ENCODE measurements at places on chromosomes 16 and 17. TPM values are rescaled to one million over a fixed set of nuclear protein-coding genes. Genes with fewer than 3 reads are reported as not detected.

DNA sequence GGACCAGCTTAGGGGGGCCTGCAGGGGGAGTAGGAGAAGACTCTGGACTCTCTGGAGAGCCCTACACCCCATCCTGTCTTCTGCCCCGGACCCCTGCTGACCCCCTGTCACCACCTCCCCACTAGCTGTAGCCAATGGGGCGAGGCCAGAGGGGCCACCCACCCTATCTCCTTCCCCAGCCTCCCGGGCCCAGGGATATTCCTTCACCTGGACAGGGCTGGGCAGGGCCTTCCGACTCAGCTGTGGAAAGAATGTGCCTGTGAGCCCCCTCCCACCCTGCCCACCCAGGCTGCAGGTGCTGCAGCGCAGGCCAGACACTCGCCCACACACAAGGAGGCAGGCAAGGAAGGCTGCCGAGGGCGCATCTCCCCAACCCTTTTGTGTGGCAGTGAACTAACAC, 23.0 kb downstream of the TSPOAP1 start:
- peak; percentile 16 for DNase-seq

The CCDC144A gene
- total RNA-seq: 1.5 TPM

DNA sequence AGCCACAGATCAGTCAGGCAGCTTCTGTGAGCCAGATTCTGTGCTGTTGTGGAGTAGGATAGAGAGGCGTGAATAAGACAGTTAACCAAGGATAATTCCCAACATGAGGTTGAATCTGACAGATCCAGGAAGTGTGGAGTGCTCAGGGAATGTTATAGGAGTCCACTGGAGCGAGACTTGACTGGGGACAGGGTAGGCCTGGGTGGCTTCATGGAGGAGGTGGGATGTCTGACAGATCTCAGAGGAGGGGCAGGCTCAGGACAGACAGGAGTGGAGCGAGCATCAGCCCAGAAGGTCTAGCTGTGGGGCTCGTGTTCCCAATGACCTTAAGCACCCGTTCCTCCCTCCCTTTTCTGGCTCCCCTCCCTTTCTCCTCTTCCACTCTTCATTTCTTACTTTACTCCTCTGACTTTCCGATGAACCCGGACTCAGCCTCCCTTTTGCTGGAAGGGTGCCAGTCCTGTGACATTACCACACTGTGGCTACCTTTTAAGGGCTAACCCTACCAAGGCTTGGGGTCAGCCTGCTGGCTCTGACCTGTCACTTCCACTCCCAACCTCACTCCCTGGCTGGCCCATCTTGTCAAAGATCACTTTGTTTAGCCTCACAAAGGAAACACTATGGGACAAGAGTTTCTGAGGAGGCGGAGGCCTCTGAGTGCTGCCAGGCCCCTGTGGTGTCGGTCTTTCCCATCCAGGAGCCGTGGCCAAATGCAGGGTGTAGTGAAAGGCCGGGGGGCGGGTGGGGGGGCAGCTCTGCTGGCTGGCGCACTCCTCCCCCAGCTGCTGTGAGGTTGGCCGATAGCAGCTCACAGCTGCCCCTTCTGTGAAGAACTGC, 28.5 kb upstream of the EFCAB13 start:
- DNase-seq: no peak

The SLC43A2 gene
- 5.5 TPM for total RNA-seq

The ADAP2 gene
- total RNA-seq: 8.6 TPM

DNA sequence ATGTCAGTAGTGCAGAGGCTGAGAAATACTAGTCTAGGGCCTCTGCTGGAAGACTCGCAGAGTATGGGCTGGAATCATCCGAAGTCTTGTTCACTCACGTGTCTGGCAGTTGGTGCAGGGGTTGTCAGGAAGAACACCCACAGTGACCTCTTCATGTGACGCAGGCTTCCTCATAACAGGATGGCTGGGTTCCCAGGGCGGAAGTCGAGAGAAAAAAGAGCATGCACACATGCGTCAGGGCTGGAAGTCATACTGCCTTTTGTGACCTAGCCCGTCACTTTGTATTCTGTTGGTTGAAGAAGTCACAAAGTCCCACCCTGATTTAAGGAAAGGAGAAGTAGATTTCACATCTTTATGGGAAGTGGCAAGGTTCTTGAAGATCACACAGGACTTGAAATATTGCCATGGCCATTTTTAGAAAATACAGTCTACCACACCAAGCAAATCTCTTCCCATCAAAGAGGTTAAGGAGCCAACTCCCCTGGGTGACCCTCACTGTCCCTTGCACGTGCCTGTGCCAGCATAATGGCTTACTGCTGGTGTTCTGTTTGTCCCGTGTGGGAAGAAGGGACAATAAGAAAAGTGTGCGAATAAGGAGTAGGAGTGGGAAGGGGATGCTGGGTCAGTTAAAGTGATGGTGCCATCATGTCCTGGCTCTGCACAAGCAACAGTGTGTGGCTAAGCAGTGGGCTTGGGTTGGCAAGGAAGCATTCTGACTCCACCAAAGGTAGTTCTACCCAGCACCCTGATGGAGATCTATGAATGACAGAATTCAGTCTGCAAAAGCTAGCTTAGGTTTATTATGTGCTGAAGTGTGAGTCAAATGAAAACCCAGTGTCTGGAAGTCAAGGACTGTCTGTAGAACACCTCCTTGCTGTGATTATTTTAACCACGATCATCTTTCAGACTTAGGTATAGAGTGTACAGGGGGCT, 28.1 kb downstream of the HEATR3 start:
- peak; percentile 86 for DNase-seq

Measured in Right ventricle myocardium inferior (tissue), 1 donor.